ENCODE measurements at places on chromosomes 7 and 10. TPM values are rescaled to one million over a fixed set of nuclear protein-coding genes. Genes with fewer than 3 reads are reported as not detected.
A peak's percentile ranks its signal among the peaks of the same experiment; 100 is the strongest.

GRCh38 chr10:32348297-32349198 lies 1.6 kb upstream of the EPC1 start:
- no peak for DNase-seq

- no peak for DNase-seq
These were observed 33.4 kb downstream of the CCM2 start for GRCh38 chr7:45033261-45033930.

SLC29A4 gene
- 4.6 TPM for total RNA-seq

DNA sequence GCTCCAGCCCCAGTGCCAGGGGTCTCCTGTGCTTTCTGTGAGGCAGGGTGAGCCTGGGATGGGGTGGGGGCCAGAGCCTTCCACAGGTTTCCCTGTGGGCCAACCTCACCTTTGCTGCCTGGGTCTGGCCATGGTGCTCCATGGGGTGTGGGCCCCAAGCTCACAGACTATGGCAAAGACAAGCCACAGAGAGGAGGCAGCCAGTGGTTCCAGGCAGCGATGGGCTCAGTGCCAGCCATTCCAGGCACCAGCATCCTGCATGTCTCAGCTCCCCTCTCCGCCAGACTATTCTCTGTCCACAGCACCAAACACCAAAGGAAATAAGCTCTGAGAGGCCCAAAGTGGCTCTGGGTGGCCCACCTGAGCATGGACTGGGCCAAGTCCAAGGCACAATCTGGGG lies 133.5 kb downstream of the PTPN20 start:
- DNase-seq, result no peak

- DNase-seq, result no peak
These were observed 107.0 kb downstream of the NRP1 start for GRCh38 chr10:33227489-33227888.

DNA sequence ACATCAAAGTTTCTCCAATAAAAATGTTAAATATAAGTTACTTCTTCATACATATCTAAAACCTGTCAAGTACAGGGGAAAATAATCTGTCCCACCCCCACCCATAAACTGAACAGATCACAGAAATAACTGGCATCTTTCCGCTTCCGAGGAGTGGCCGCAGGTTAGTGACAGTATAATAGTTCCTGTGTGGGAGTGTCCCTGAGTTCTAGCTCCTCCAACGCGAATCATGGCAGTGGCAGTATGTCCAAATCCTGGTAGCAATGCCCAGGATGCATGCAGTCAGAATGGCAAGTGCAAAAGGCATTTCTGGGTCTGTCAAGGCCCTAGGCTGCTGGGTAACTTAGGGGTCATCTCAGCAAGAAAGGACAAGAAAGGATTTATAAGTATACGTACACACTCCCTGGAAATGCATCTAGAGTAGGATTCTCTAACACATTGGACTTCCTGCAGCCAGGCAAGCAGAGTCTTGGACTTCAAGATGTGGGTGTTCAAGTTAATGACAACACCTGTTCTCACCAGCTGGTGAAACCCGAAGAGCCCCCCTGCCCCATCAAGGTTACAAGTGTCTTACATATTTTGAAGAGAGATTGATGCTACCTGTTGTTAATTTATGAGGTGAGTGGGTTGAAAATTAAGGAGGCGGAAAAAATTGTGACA lies 94.4 kb upstream of the COL1A2 start:
- no peak for DNase-seq

DNA sequence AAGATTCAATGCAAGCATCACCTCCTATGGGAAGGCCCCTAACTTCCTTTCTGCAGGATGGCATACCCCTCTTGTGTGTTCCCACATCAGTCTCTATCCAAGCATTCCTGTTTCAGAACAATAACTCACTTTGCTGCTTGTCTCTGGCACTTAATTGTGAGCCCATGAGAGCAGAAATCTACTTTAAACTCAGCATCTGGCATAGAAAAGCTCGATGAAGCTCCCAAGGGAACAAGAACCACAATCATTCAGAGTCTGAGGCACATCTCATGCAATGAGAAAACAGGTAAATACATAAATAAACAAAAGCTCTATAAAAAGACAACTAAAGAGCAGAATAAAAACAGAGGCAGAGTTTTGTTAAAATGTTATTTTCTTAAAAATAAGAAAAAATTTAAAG lies 66.2 kb downstream of the VPS41 start:
- DNase-seq, result no peak

GRCh38 chr10:86970162-86970981 lies 2.1 kb downstream of the ADIRF start:
- peak; percentile 66 for DNase-seq

- DNase-seq, result peak; percentile 65
These were observed 25.2 kb downstream of the SMNDC1 start for GRCh38 chr10:110279407-110279986.

MALRD1 gene
- total RNA-seq, result 0.27 TPM

GRCh38 chr10:133258818-133259601 lies 17.7 kb downstream of the ADAM8 start:
- peak; percentile 70 for DNase-seq

- DNase-seq, result no peak
These were observed 85.5 kb downstream of the SEMA3D start for GRCh38 chr7:85101347-85101746.

DNA sequence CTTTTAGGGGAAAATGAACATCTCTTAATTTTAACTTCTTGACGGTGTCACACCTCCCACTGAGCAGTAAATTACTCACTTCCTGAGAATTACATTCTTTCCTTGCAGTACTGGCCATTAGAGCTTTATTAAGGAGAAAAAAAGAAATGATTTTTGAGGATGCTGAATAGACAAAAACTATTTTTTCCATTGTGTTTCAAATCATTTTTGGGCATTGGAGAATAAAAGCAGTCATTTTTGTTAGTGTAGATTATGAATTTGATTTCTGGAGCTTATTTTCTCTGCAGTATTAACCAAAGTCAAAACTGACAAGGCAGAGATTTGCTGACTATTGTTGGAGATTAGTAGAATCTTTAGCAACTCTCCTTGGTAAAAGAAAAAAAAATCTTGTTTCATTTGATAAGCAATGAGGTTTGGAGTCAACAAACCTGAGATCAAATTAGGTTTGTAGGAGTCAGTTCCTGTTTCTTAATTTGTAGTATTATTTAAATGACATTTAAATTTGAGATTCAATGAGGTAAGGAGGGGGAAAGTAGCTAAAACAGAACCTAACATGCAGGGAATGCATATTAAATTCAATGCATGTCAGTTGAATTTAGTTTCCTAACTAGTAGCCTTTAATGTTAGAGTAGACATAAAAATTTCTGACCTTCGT lies 70.6 kb downstream of the AP3M1 start:
- no peak for DNase-seq

- peak; percentile 87 for DNase-seq
These were observed 128.8 kb upstream of the CACNA2D1 start for GRCh38 chr7:82572195-82572880.
